Stimulated activated CD4-positive, alpha-beta T cell treated with anti-CD3 and anti-CD28 coated beads, Interleukin-12 subunit alpha, Interleukin-12 subunit beta, amount 100 ng/mL, for 4 hours (primary cell): ENCODE measurements at places on chromosomes 7 and 10.

GRCh38 chr10:63753808-63754207, 232.6 kb downstream of the REEP3 start:
- DNase-seq: no peak

- no peak for DNase-seq
Measured at GRCh38 chr10:93006435-93007039, 54.1 kb upstream of the CYP26C1 start.

DNA sequence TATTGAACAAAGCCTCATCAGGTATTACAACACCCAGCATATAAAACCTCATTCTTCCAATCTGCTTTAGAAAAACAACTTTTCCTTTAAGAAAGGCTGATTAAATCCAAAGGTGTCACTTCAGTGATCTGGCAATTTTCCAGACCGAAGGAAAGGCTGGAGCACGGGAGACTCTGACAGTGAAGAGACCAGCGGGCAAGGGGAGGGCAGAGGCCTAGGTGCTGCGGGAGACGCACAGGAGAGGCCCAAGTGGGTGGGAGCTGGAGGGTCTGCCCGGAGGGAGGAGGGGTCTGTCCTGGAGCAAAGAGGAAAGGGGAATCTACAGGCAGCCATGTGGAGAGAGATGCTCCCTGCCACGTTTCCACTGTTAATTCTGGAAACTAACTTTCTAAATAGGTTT, 24.3 kb upstream of the PPP2R2D start:
- no peak for DNase-seq

DNA sequence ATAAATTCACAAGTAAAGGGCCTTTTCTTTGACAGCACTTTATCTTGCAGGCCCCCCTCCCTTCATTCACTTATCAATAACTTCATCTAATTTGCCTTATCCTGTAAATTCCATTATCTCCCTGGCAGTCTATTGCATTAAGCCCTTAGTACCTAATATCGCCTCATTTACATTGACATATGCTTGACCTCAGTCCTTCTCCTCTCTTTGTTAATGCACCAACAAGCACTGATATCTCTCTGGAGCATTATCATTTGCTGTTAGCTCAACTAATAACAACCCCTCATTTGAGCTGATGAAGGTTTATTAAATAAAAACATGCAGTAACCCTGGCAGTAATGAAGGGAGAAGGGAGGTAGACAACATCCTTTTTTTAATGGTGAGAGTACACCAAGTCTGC, 46.8 kb downstream of the EXOC4 start:
- DNase-seq: no peak

DNA sequence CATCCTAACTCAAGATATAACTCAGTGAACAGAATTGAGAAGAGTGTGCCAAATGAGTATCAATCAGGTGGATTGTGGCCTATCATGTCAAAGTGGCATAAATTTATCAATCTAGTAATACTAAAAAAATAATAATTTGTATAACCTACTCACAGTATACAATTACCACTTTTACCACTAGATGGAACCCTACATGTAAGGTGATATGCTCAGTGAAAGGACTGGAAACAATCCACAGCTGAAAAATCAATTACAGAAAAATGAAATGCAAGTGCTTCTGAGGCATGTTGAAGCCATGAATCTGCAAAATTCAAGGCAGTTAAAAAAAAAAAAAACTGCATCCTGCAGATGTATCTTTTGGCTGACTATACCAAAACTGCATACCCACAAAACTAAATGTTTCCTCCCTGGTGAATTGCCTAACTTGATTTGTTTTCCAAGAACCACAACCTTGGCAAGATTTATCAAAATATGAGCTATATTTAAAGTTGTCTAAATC, 13.9 kb downstream of the ARHGAP19 start:
- no peak for DNase-seq

GRCh38 chr10:1474376-1475097, 262.8 kb downstream of the ADARB2 start:
- no peak for DNase-seq

DNA sequence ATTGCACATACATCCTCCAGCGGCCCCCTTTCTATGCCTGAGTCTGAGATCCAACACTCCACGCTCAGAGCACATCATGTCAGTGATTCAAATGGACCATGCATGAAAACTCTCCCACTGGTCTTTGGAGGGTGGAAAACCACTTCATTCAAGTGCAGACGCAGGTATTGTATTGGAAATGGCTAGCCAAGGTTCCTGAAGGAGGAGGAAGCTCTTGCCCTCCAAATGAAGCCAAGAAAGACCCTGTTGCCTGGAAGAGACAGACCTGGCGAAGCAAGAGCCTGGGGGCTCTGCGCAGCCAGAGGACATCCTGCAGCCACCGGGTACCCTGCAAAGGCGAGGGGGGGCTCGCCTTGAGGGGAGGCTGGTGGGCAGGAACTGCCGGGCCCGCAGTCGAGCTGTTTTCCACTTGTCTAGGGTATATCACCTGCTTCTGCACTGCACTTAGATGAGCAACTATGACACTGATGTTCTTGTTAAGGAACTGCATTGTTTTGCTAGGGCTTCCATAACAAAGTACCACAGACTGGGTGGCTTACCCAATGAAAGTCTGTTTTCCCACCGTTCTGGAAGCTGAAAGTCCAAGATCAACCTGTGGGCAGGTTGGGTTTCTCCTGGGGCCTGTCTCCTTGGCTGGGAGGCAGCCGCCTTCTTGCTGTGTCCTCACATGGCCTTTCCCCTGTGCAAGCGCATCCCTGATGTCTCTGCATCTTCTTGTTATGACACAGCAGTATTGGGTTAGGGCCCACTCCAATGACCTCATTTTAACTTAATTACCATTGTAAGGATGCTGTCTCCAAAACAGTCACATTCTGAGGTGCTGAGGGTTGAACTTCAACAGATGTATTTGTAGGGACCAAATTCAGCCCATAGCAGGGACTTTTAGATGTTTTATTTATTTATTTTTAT, 233.4 kb downstream of the ARHGAP12 start:
- DNase-seq: no peak

DNA sequence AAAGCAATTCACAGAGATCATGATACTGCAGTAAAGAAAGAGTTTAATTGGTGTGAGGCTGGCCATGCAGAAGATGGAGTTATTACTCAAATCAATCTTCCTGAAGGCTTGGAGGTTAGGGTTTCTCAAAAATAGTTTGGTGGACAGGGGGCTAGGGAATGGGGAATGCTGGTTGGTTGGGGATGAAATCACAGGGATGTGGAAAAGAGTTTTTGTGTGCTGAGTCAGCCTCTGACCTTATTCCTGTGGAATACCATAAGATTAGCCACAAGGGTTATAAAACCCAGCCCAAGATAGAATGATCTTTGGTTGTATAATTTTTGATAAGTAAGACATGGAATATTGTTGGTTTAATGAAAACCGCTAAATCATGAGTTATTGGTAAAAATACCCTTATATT, 764.3 kb downstream of the TYW1 start:
- no peak for DNase-seq
